ENCODE measurements at places on chromosomes 3 and 15.

- DNase-seq = no peak
These were observed 36.3 kb downstream of the SERPINI2 start for GRCh38 chr3:167437428-167438139.

DNA sequence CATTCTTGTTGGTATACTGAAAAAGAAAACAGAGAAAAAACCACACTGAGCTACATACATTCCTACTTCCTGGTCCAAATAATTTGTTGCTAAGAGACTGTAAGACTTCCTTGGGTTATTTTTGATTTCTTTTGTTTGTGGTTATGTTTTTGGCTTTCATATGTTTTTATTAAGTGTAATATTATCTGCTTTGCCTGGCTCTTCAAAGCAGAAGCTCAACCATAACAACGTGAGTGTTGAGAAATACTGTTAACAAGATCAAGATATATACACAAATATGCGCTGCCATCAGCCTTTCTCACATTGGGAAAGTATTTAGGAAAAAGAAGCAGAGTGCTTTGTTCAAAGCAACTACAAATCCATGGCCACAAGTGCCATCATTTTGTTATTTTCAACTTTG, 556.2 kb upstream of the CBLB start:
- no peak for DNase-seq

- DNase-seq = no peak
These were observed 17.9 kb downstream of the TMEM43 start for GRCh38 chr3:14142567-14143270.

DNA sequence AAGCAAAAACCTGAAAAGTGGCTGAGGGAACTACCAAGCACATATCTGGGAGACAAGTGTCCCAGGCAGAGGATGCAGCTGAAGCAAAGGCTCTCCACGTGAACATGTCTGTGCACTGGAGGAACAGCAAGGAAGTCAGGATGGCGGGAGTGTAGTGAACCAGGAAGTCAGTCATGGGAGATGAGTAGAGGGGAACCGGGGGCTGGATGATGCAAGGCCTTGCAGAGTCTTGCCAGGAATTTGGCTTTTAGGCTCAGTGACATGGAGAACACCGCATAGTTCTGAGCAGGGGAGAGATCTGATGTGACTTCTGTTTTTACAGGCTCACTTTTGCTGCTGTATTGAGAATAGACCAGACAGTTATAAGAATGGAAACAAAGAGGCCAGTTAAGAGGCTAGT, 19.0 kb downstream of the C2CD4A start:
- DNase-seq = no peak

DNA sequence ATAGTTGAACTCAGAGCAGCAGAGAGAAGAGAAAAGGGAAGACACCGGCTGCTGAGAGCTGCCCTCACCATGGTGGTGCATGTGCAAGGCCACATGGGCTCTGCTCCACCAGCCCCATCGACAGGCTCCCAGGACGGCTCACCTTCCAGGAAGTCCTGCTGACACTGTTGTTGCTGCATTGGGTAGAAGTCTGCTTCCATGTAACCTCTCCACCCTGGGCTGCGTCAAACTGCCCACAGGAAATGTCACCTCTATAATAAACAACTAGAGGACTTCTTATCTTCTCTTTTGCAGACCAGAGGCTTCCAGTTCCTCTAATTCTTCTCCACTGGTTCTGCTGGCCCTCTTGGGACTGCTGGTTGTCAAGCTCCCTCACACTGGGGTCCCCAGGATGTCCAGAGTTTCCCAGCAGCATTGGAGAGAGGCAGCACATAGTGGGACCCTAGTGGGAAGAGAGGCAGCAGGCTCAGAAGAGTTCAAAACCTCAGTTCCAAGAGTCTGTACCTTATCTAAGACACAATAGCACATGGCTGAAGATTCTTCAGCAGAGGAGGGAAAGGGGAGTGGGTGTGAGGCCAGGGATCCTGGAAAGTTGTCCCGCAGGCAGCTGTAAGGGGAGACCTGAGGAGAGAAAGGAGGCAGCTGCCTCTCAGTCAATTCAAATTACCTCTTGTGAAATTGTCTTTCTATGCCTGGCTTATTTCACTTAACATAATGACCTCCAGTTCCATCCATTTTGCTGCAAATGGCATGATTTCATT, 5.8 kb upstream of the CCR3 start:
- no peak for DNase-seq
